CD4-positive, alpha-beta memory T cell (primary cell): ENCODE measurements at places on chromosomes 3 and 15. TPM values are rescaled to one million over a fixed set of nuclear protein-coding genes. Genes with fewer than 3 reads are reported as not detected.

DNA sequence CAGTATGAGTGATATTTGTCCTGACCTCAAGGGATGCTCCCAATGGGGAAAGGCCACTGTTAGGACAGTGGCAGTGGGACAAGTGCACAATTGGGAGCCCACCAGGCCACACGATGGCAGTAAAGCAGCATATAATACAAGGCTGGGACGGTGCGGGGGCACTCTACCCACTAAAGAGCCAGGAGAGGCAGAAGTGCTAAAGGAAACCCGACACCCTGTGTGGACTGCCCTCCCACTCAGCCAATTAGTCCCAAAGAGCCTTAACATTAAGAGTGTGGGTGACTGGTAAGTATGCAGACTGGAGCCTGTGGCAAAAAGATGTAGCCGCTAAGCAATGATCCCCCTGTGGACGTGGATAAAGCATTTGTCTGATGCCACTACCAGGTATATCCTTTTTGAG lies 8.2 kb upstream of the ZNF589 start:
- peak; percentile 32 for DNase-seq

Gene PARP6
- total RNA-seq = 111 TPM

DNA sequence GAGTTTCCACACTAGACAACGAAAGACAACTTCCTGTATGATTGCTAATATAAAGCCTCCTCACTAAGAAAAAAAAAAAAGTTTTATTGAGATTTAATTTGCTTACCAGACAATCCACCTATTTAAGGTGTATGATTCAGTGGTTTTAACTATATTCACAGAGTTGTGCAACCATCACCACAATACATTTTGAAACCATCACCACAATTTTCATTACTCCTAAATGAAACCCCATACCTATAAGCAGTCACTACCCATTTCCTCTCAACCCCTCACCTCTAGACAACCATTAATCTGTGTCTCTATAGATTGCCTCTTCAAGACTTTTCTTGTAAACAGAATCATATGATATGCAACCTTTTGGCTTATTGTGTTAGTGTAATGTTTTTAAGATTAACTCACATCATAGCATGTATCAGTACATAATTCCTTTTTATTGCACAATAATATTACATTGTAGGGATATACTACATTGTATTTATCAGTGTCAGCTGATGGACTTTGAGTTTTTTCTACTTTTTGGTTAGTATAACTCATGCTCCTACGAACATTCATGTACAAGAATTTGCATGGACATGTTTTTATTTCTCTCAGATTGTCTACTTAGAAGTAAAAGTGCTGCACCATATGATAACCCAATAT lies 339.7 kb downstream of the NLGN1 start:
- DNase-seq = no peak

- no peak for DNase-seq
These were observed 60.1 kb downstream of the MGLL start for GRCh38 chr3:127762077-127762786.

Gene CYP11A1
- not detected for total RNA-seq

DNA sequence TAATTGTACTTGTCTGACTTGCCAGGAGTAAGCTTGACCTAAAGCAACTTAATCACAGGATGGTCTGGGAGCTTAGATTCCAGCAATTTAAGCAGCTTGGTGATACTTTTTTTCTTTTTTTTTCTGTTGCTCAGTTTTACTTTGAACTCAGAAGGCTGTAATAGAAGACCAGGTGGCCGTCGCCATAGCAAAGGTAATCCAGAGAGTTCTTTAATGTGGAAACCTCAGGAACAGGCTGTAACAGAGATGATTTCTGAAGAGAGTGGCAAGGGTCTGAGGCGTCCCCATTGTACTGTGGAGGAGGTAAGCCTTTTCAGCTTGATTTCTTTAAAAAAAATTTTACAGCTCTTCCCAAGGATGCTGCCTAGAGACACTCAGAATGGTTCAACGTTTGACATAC lies 20.1 kb downstream of the SENP2 start:
- DNase-seq = no peak

GRCh38 chr3:58568572-58569286 lies 8.5 kb downstream of the FAM107A start:
- peak; percentile 39 for DNase-seq

- DNase-seq = peak; percentile 52
These were observed 788 bp downstream of the FOXB1 start for GRCh38 chr15:60004846-60005351.

Gene C2CD4A
- total RNA-seq = not detected

Gene GOLGA6L10
- 2.4 TPM for total RNA-seq

DNA sequence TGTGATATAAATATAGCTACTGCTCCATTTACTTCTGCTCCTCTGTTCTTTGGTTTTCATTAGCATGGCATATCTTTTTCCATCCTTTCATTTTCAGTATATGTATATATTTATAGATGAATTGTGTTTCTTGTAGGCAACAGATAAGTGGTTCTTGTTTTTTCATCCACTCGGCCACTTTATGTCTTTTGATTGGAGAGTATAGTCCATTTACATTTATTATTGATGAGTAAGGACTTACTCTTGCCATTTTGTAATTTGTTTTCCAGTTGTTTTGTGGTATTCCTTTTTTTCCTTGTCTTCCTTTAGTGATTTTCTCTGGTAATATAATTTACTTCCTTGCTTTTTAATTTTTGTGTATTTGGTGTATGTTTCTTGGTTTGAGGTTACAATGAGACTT lies 26.8 kb upstream of the COPB2 start:
- no peak for DNase-seq

- no peak for DNase-seq
These were observed 96.4 kb downstream of the NSUN3 start for GRCh38 chr3:94159062-94159828.

DNA sequence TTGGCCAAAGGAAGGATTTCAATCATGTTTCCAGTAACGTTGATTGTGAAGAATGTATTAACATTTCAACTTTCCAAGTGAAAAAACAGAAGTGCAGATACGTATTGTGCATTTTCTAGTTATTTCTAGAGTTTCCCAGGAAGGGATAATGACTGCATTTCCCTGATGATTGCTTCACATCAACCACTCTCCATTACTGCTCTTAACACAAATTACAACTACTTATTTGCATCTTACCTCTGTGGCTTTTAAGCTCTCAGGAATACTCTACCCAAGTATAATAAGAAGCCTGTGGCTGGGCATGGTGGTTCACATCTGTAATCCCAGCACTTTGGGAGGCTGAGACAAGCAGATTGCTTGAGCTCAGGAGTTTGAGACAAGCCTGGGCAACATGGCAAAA lies 582.5 kb downstream of the ZNF385D start:
- no peak for DNase-seq

Gene EPHB3
- 0.29 TPM for total RNA-seq

GRCh38 chr15:100537331-100537730 lies 8.6 kb upstream of the CERS3 start:
- DNase-seq = no peak

Gene PLSCR5
- total RNA-seq = not detected

DNA sequence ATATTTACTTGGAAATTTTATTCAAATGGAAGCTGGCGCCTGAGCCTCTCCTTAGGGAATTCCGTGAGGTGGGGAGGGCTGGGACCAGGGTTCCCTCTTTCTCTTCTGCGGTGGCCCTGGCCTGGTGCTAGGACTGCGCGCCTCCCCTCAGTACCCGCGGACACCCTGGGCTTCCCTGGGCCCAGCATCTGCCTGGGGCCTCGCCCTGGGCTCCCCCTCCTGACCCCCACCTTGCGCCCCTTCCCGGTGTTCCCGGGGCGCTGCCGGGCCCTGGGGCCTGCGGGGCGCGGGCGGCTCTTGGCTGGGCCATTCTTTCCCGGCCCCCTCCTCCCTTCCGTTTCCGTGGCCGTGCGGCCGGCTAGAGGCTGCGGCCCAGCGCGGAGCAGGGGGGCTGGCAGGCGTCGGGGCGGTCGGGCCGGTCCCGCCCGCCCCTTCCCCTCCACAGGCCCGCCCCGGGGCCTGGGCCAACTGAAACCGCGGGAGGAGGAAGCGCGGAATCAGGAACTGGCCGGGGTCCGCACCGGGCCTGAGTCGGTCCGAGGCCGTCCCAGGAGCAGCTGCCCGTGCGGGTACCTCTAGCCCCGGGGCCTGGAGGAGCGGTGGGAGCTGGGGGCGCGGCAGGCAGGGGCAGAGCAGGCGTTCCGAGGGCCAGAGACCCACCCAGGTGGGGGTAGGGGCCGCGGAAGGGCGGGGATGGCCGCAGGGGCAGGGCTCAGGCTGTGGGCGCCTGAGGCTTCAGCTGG lies at the start of gene FES:
FES (plus strand) TSS at position 529 of the 743 bp plus-strand sequence. CDS start 542 bp downstream, outside the sequence.
- no peak for DNase-seq

GRCh38 chr3:9703736-9704346 lies at the start of gene CPNE9:
Gene CPNE9, plus strand, starts transcription at chr3:9703833. Its CDS starts 164 bp downstream, at chr3:9703997.
- no peak for DNase-seq

DNA sequence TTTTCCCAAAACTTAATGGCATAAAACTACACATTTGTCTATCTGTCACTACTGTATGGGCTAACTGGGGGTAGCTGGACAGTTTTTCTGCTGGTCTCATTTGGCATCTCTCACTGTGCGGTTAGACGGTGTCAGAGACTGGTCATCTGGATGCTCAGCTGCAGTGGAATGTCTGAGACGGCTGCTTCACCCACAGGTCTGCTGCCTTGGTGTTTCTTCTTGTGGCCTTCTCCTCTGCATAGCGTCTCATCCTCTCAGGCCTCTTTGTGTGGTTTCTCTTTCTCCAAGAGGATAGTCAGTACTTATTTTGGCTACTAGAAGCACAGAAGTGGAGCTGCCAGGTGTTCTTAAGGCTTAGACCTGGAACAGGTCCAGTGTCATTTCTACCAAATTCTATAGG lies 35.9 kb upstream of the GOLGA6L9 start:
- DNase-seq = no peak

Gene TRIM42
- not detected for total RNA-seq

DNA sequence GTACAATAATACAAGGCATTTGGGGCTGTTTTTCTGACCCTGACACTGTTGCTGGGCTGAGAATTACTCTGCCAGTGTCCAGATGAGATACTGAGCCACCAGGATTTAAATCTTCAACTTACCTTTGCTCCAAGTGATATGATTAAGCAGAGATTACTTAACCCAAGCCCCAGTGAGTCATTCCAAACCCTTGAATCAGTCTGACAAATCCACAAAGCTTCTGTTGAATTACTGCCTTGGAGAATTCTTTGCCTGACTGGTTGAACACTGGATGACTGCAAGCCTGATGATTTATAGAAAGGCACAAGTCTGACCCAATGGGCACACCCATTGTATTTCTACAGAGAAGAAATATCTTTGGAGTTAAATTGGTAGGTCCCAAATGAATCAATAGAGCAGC lies 88.2 kb upstream of the TSC22D2 start:
- no peak for DNase-seq

DNA sequence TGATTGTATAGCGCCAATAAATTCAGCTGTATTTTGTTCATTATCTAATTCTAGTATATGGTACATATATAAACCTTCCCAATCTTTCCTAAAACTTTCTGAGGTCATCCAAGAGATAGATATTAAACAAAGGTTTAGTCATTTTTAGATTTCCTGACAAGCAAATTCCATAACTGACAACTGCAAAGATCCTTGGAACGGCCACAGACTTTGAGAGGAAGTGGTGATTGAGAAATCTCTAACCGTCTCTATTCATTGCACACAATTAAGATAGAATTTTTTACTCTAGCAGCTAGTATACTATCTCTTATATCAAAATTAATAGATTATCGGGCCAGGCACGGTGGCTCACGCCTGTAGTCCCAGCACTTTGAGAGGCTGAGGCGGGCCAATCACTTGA lies 4.7 kb downstream of the CSNK1G1 start:
- DNase-seq = no peak

DNA sequence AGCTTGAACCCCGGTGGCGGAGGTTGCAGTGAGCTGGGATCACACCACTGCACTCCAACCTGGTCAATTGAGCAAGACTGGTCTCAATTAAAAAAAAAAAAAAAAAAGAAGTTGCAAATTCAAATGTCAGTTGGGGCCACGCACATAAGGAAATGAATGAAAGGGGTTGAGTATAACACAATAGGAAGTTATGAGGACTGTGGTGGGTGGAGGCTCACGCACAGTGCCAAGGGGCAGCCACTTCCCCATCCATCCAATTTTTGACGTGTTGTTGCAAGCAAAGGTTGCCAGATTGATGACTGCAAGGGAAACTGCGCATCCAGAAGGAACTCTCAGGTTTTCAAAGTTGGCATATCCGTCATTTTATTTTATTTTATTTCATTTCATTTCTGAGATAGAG lies 532.2 kb downstream of the NTRK3 start:
- no peak for DNase-seq

Gene ZIC4
- not detected for total RNA-seq
